ENCODE measurements at places on chromosomes 16 and 17.
A peak's percentile ranks its signal among the peaks of the same experiment; 100 is the strongest.

- no peak for DNase-seq
These were observed 229.6 kb downstream of the MRTFB start for GRCh38 chr16:14300705-14301168.

DNA sequence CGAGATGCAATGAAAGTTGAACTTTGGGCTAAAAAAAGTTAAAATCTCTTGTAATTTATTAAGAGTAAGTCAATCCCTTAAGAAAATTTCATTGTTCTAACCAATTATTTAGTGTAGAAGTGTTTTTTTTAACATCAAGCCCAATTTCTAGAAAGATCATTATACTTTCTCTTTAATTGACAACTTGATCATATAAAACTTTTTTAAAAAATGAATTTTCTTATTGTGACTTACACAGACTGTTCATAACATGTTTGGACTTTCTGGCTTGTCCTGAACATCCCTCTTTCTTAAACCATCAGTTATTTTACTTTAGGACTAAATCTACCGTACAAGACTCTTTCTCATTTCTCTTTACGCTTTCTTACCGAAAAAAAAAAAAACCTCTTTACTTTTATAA is 24.8 kb upstream of the MYO1D start:
- no peak for DNase-seq

DNA sequence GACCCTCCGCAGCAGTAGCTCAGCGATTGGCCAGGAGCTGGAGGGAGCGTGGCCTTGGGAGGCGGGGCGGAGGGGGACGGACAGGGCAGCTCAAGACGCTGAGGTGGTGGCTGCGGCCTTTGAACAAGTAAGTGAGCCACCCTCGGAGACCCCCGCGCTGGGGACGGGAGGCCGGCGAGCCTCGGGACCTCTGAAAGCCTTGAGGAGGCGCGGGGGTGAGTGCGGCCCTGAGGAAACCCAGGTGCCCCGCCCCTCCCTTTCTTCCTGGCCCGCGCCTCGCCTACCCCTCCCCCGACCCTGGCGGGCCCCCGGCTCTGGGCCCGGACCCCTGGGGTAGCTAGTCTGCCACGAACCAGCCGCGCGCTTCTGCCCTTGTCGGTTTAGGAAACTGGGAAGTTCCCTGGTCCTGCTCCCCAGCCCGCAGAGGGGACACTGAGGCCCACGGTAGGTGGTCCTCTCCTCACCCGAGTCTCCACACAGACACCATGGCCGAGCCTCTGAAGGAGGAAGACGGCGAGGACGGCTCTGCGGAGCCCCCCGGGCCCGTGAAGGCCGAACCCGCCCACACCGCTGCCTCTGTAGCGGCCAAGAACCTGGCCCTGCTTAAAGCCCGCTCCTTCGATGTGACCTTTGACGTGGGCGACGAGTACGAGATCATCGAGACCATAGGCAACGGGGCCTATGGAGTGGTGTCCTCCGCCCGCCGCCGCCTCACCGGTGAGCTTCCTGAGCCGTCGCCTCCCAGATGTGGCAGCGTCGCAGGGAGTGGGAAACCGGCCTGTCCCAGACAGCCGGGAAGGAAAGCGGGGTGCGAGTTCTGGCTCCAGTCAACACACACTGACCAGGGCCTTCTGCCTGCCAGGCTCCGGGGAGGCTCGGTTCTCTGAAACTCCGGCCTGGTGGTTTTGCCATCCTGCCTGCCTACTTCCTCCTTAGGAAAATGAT is at the start of gene MAPK7:
Gene MAPK7, plus strand, starts transcription at position 83 of the 945 bp plus-strand sequence. Its CDS starts 403 bp downstream, at position 486.
- peak; percentile 25 for DNase-seq

DNA sequence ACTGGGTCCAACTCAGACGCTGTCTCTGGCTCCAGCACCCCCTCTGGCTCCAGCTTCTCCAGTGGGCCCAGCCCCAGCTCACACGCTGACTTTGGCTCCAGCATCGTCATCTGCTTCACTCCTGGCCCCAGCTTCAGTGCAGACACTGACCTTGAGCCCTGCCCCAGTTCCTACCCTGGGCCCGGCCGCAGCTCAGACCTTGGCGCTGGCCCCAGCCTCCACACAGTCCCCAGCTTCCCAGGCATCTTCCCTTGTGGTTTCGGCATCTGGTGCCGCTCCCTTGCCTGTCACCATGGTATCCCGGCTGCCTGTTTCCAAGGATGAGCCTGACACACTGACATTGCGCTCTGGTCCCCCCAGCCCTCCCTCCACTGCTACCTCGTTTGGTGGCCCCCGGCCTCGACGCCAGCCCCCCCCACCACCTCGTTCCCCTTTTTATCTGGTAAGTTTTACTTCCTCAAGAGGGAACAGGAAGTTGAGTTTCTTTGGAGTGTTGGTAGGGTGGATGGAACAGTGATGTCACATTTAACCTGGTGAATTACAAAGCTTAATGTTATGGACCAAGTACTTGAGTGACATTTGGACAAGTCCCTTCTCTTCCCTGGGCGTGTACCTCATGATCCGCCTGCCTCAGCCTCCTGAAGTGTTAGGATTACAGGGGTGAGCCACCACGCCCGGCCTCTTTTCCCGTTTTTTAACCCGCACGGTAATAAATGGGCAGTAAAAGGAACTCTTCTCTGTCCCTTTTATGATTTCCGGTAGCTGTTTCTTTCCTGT is 23.4 kb upstream of the PHKG2 start:
- DNase-seq: no peak

DNA sequence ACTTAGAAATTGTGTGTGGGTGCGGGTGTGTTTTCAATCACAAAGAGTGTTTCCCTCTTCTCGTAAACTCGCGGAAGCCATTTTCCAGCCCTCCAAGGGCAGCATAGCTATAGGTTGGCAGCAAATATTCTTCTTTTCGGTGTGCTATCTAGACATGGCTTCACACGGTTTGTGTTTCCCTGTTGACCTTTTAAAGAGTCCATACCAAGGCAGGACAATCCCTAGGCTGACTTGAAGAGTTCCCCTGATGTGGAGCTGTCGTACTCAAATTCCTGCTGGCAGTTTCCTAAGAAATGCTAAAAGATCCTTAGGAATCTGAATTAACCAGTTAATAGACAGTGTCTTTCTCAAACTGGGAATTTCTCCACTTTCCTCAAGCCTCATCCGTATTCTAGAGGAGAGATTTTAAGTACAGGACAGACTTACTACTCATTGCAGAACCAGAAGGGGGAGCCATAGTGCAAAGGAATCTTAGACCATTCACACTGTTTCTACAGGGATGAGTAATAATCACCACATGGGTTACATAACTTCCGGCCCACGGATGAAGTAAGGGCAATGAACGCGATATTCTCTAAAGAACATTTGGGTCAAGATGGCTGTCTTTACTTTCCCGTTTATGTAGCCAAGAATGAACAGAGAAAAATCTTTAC is 288.6 kb upstream of the ELAC2 start:
- no peak for DNase-seq

- no peak for DNase-seq
These were observed 79.8 kb downstream of the NT5M start for GRCh38 chr17:17382971-17383370.

GRCh38 chr16:49961089-49961488 is 63.9 kb upstream of the CNEP1R1 start:
- DNase-seq: no peak

DNA sequence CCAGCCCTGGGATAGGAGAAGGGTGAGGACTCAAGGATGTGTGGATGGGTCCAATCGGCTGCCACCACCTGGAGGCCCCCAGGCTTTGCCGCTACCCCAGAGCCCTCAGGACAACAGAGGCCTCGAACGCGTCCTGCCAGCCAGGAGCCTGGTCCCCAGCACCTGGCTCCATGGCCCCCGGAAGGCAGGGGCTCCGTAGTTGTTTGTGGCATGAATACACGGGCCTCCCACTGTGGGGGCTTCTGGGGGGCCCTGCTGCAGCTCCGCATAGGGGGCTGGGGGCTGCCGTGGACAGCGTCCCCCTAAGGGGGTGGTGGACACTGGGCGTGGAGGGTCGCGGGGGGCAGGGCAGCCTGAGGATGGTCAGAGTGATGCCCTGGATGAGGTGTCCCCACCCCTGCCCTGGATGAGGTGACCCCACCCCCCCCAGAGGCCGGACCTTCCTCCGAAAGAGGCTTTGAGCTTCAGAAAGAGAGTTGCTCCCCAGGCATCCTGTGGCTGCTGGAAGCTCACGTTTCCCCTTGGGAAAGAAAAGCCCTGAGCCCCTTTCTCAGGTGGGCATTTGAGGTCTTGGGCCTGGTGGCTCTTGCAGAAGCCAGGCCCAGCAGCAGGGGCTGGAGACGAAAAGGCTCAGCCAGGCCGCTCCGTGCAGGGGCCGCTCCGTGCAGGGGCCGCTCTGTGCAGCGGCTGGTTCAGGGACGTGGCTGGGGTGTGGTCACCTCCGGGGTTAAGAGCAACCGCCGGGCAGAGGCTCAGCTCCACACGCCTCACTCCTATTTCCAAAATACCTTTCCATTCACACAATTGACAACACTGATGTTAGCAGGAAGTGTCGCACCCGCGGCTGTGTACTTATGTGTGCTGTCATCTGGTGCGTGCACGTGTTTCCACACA is 40.3 kb upstream of the GNG13 start:
- DNase-seq: no peak

DNA sequence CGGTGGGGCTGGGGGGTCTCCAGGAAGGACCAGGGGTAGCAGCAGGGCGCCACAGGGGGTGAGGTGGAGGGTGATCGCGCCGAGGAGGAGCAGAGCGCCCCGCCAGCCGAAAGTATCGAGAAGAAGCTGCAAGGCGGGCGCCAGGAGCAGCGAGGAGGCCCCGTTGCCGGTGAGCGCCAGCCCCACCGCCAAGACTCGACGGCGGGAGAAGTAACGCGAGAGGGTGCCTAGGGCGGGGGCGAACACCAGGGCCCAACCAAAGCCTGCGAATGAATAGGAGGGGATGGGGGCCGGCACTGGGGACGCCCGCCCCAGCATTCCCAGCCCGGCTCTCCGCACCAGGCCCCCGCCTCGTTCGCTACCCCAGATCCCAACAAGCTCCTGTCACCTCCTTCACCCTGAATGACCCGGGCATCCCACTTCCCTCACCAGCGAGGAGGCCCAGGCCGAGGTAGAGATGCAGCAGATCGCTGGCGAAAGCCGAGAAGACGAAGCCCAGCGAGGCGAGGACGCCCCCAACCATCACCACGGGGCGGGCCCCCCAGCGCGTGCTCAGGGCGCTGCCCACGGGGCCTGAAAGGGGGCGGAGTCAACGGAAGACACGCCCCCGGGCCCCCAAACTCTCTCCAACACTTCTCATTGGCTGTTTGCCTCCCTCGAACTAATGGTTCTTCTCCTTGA is 1.3 kb downstream of the SLC16A11 start:
- peak; percentile 50 for DNase-seq

- DNase-seq: no peak
These were observed 19.6 kb downstream of the NOD2 start for GRCh38 chr16:50712956-50713355.

DNA sequence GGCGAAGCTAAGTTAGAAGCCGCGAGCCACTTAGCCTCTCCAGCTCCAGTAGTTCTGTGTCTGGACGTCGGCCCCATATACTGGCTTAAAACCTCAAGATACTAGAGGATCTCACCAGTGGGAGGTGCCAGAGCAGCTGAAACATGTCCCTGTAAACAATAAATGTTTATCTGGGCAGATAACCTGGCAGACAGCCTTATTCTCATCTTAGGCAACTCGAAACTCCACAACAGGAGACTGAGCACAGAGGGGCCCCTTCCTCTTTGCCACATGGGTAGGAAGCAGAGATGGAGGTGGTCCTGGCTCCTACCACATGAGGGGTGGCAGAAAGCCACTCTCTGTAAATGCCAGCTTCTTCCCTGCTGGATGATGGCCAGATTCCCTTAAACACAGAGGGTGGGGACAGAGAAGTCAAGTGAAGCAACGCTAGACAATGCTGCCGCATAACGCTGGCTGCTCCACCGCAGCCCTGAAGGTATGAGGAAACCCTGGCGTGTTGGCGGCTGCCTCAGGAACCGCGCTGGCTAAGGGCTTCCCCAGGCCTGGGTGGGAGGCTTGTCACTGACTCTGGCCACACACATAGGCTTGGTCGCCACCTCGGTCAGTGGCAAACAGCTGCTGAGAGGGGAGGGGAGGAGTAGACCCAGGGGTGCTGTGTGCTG is 67.9 kb downstream of the HIC1 start:
- no peak for DNase-seq

- no peak for DNase-seq
These were observed 10.5 kb downstream of the GGA2 start for GRCh38 chr16:23499801-23500200.

Measured in CD4-positive, alpha-beta memory T cell (primary cell).